Hematopoietic multipotent progenitor cell treated with erythropoietin and hydrocortisone succinate and interleukin-3 and kit ligand, for 6 days (in vitro differentiated cells): ENCODE measurements at places on chromosomes 4 and X.

DNA sequence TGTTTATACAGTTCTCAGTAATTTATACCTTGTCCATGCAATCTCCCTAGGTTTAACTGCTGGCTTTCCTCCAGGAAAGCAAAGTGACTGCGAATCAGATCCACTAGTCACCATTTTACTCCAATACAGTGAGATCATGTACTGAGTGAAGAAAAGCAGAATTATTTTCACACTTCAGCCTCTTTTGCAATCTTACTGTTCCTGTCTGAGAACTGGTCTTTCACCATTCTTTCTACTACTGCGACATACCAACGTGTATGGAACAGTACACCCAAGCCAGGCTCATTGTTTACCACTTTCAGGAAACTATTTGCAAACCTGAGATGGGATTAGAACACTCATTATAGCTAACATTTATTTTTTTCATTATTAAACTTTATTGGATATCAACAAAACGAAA lies 8.0 kb upstream of the MSL3 start:
- DNase-seq: peak; percentile 5

DNA sequence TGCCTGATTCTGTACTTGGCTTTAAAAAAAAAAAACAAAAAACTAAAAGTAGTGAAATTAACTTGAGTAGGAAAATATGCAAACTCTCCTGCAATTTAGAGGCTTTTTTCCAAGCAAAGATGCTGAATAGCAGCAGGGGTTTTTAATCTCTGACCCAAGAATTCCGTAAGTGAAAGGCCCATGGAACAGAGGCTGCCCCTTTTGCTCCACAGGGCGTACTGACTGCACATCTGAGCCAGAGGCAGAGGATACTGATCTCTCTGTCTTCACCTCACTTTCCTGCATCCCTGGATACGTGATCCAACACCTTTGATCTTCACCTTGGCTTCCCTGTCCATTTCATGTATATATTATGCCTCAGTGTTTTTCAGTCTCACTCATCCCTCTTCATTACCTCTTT lies 3.9 kb downstream of the FAM149A start:
- no peak for DNase-seq

- no peak for DNase-seq
Measured at GRCh38 chr4:100098681-100099080, 91.6 kb downstream of the DDIT4L start.

DNA sequence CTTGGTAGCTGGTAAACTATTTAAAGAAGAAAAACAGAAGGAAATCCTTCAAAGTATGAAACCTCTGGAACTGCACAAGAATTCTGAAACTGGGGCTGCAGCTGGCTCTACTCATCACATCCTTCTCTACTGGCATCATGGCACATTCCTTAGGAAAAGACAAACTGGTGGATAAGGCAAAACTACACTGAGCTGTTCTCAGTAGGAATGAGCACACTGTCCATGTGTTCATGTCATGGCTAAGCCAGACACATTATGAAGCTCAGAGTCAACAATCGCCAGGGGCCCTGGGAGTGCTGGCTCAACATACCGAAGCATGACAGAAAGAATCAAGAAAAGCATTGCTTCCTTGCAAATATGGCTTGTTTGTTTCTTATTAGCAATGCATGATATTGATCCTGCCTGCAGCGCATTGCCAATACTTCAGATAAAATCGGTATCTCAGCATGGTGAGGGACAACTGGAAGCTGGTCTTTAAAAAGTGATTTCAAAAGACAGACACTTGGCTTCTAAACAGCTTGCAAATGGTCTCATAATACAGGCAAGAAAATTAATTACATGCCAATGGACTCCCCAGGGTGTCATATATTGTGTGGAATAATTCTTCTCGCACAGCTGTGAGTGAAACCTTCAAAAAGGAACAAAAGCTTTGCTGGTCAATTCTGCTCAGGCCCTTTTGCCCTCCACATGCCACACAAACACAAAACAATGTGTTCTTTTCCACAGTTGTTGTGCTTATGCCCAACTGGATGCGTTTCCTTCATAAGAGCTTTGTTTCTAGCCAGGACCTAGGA lies 300.2 kb upstream of the VCX start:
- DNase-seq: no peak

GRCh38 chrX:91122151-91122694 lies 312.4 kb upstream of the PABPC5 start:
- no peak for DNase-seq

DNA sequence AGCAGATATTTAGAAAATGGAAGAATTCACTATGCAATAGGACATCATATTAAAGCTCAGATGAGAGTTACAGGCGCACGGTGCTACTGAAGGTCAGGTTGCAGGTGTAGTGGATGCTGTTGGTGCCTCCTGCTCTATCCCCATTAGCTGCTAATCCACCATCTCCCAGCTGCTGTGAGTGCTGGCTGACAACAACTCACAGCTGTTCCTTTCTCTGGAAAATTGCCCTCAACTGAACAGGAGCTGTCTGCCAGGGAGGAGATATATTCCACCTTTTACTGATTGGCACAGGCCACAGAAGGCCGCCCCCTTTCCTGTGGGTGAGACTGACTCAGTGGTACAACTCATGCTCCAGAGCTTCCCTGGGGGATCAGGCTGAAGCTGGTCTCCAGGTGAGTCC lies 48.7 kb downstream of the UCHL1 start:
- no peak for DNase-seq

- DNase-seq: peak; percentile 30
Measured at GRCh38 chrX:52082578-52082977, 13.6 kb upstream of the MAGED4B start.

DNA sequence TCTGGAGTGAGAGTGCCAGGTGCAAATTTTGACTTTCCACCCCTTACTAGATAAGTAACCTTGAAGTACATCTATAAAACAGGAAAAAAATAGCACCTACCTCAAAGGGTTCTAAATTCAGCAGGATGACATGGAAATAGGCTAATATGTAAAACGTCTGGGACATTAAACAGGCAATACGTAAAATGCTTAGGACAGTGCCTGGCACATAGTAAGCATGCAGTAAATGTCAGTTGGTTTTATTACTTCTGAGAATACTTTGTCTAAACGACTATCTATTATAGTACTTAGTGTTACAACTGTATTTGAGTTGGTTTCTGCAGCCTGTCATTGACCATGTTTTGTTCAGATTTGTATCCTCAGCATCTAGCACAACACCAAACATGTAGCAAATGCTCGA lies 70.8 kb downstream of the ARX start:
- no peak for DNase-seq

DNA sequence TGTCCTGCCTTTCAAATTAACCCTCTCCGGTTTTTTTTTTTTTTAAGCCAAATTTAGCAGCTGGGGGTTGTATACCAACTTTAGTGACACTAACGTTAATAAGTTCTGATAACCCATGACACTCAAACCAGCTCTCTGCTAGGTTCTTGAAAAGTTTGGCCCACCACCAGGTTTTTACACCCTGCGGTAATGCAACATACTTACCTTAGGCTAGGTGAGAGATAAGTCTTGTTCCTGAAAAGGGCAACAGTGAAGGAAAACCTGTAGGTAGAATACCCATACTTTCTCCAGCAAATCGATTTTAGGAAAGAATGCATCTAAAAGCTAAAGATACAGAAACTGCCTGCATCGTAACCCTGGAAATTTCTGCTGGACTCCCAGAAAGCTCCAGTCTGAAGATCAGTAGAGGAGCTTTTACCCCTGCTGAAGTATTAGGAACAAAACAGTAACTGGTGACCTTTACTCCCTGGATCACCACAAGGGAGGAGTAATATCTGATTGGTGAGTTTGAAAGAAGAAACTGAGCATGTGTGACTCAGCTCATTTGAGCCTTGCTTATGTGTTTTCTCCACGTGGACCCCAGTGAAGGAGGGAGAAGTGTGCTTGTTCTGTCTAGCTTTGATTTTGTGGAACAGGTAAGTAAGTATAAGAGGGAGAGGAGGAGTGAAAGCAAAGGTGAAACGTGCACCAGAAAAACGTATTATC lies 34.4 kb upstream of the COX18 start:
- DNase-seq: peak; percentile 38

DNA sequence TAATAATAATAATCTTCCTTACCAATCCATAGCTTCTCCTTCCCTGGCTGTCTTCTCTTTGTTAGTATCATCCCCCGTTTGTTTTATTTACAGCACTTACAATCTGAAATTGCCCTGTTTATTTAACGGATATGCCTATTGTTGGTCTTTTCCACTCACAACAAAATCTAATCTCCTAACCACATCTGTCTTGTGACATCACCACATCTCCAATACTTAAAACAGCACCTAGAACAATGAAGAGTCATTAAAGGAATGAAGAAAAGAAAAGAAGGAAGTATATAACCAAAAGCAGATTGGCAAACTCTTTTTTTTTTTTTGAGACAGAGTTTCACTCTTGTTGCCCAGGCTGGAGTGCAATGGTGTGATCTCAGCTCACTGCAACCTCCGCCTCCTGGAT lies 38.7 kb upstream of the JADE1 start:
- peak; percentile 42 for DNase-seq

GRCh38 chrX:1325515-1326116 lies 11.0 kb upstream of the IL3RA start:
- DNase-seq: peak; percentile 48

DNA sequence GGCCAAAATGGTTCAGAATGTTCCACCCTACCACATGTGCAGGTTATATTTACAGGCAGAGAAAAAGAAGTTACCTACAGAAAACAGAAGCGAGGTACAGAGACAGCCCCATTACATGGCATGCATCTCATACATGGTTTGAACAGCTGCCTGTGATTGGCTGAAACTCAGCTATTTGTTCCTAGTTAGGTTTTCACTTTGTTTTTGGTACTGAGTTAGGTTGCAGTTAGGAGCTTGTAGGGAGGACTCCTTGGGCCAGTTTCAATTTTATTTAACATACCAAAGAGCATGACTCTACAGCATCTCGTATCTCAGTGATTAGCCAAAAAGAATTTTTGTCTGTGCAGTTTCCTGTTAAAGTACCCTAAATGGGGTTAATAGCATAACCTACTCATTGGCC lies 392.0 kb downstream of the MAPK10 start:
- DNase-seq: no peak

GRCh38 chr4:47784222-47784621 lies 53.6 kb downstream of the CORIN start:
- DNase-seq: no peak

GRCh38 chrX:42505016-42505415 lies 272.9 kb downstream of the PPP1R2C start:
- DNase-seq: no peak

- no peak for DNase-seq
Measured at GRCh38 chr4:2217726-2218125, 24.2 kb downstream of the HAUS3 start.

- no peak for DNase-seq
Measured at GRCh38 chrX:147950352-147950751, 30.8 kb upstream of the FMR1NB start.

DNA sequence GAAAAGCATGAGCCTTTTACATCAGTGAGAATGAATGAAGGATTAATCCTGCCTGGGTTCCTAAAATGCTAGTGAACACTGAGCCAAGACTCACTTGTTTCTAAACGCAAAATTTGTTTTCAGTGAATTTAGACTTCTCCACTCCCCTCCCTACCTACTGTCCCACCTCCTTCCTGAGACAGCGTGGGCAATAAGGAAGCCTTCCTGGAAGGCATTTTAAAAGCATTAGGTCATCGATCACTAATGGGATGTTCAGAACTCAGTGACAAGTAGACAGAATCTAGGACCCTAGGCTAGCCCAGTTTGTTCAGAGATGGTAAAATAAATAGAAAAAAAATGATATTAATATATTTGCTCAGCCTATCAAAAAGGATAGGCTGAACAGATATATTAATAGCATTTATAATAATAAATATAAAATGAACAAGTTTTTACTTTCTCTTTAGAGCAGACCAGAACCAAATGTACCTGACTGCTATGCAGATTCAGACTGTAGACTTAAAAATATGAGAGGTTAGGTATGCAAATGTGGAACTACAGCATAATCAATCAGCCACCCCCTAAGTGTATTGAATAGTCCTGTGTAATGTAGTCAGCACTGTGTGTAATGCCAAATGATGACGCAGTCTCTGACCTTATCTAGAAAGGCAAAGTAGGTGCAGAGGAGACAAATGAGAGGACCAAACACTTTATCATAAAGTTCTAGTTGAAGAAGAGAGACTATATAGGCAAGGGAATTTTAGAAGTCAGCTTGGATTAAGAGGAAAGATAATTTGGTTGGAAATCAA lies 331.1 kb downstream of the GPAT3 start:
- DNase-seq: no peak

DNA sequence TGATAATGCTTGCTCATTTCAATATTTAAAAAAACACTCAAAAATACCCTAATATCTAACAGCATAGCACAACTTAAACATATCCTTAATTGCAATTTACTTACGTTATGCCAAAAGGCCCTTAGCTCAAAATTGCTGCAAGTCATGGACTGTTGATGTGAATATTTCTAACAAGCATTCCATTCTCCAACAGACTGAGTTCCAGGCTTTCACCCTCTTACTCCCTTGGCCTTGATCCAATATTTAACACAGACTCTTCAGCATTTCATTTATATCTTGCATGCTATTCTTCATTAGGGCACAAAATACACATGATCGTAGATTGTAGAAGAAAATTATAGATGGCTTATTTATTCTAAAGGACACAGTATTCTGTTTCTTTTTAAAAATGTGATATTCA lies 96.5 kb downstream of the RNF150 start:
- DNase-seq: no peak

GRCh38 chr4:74161666-74162450 lies 3.9 kb downstream of the MTHFD2L start:
- no peak for DNase-seq
